NCI-H2227 treated with DMSO at 0.1 percent for 48 hours (cell line): ENCODE measurements at places on chromosomes 4 and X.

- DNase-seq: no peak
These were observed 2.3 kb upstream of the BTC start for GRCh38 chr4:74796631-74797030.

GRCh38 chr4:24956763-24957162 is 43.9 kb upstream of the CCDC149 start:
- DNase-seq: no peak

DNA sequence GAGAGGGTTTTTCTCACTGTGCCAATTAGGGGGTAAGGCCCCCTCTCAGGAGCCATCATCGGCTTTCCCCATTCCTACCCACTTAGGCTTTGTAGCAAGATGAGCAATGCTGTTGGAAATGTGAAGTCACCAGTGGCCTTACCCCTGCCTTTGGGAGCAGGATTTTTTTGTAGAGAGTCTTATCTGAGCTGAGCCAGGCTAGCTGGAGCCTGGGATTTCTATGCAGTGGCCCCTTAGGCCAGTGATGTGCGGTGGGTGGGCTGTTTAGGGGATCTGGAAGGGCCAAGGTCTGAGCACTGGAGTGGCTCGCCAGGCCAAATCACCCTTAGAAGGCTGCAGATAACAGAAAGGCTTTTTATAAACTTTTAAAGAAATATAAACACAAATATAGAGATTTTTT is 4.2 kb downstream of the CXorf65 start:
- DNase-seq: no peak

DNA sequence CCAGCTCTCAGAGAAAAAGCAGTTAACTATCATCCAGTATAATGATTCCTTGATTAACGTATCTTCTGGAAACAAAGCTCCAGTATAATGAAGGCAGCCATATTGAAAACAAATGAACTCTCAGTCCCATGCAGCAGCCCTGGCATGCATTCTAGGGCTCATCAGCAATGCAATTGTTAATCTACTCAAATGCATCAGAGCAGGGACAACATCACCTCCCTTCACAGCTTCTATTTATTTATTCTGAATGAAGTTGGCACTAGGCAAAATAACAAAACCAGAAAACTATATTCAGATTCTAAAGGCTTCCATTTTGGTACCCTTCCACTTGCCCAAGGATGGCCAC is 11.4 kb downstream of the SH3D19 start:
- no peak for DNase-seq

- no peak for DNase-seq
These were observed 10.6 kb downstream of the UGT2B4 start for GRCh38 chr4:69485130-69485529.

DNA sequence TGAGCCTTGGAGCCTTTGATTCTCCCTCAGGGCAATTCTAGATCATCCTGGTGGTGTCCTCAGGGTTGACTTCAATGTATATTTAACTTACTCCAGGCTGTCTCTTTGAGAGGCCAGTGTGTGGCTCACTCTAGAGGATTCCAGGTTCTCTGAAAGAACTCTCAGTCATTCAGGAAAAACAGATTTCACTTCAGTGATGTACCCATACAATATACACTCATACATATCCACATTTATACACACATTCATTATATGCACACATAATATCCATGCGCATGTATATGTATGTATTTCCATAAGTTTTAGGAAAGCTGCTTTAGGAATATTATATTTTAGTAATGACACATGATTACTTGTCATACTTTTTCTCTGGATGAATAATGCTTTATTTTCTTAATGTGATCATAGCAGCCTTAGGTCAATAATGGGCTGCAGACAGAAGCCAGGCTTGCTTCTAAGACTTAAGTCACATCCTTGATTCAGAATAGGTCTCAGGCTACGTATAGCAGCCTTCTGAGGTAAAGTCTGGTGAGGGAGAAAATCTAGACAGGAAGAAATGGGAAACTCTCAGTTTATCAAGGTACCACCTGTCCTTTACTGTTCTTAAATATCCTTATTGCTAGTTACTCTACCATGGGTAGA is 397.0 kb downstream of the GPAT3 start:
- no peak for DNase-seq

- no peak for DNase-seq
These were observed 182.1 kb upstream of the SMIM31 start for GRCh38 chr4:164571593-164572390.

GRCh38 chr4:73856518-73856917 is 3.4 kb downstream of the PF4V1 start:
- no peak for DNase-seq

DNA sequence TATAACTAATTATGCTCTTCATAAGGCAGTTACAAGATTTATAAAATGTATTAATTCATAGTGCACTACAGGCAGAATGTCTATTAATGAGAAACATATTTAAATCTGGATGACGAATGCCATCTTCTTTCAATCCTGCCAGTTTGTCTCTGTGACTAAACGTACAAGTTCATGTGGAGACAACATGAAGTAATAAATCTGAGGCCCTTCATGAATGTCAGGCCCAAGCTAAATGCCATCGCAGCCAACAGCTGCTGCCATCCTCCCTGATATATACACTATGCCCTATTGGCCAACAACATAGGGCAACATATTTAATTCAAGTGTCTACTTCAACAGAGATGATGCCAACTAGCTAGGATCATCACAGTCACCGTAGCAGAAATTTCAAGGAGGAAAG is 43.7 kb downstream of the TSPAN5 start:
- no peak for DNase-seq

DNA sequence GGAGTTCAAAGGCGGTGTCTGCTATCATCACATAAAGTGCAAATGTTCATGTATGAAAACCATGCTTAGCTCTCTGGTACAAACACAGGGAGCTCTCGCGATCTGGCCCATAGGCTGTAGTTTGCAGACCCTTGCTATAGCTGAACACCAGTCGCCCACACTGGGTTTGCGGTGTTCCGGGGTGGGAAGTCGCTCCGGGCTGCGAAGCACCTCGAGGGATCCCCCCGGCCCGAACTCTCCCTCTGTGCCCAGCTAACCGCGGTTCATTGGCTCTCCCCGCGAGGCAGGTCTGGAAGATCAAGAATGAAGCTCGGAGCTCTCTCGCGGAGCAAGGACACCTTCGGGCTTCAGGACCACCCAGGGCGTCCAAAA is 341 bp upstream of the PRPS2 start:
- DNase-seq: no peak

GRCh38 chr4:1534876-1535526 is 128.8 kb upstream of the NKX1-1 start:
- DNase-seq: no peak

GRCh38 chrX:132533409-132533808 is 44.6 kb upstream of the MBNL3 start:
- DNase-seq: no peak

DNA sequence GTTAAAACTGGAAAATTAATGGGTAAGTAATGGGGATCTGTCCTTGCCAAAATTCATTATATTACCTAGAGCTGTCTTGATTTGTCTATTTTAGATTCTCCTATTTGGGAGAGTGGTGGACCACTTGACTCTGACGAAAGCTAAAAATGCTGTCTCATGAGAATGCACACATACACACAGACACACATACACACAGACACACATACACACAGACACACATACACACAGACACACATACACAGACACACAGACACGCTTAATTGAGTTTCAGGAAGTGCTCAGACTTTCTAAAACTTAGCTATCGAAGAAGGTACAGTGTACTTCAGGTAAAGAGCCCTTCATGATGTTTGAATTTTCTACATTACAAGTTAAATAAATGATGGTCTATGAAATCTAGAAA is 279.5 kb downstream of the ANKRD50 start:
- no peak for DNase-seq

DNA sequence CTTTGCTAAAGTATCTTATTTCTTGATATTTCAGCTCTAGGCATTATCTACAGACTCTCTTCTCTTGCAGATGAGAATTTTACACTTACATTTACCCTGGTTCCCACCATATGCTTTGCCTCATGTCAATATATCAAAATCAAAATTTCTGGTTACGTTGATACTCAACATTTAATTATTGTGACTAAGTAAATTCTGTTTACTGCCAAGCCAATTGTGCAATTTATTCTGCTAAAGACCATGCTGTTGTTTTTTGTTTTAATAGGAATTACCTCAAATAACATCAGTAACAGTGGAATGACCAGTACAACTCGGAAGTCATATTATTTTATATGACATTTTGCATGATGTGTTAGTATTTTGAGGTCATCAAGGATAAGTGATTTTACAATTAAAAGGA is 125.5 kb downstream of the IL15 start:
- no peak for DNase-seq

DNA sequence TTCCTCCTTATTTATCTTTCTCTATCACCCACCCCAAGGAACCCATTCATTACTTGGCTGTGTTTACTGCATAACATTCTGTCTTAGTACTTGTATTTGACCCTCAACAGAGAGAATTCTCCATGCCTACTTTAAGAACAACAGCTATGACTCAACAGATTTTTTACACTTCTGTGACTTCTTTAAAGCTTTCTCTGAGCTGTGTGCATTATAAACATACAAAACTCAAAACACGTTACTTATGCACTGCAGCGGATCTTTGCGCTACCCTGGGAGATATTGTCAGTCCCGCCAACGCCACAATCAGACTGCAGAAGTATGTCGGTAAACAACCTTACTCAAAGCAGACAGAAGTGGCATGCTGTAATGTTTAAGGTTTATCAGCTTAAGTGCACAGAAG is 35.1 kb downstream of the PRKX start:
- DNase-seq: no peak

GRCh38 chrX:104113222-104113965 is 1.1 kb downstream of the ZCCHC18 start:
- peak; percentile 67 for DNase-seq

GRCh38 chr4:2261110-2261852 is 628 bp downstream of the MXD4 start:
- no peak for DNase-seq

DNA sequence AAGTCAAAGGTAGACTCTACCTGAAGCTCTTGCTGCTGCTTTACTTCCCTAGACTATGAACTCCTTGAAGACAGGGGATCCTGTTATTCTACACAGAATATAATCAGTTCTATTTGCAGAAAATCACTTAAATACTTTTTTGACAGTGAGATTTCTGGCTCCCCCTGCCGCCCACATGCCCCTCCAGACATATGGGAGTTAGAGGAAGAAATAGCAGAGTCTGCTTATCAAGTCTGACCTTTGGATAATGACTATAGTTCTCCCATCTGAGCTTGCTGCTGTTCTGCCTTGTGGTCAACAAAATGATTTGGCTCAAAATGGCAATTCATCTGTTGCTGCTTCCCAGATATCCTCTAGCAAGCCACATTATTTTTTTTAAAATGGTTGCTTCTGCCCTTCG is 101.1 kb downstream of the ENOX2 start:
- no peak for DNase-seq

DNA sequence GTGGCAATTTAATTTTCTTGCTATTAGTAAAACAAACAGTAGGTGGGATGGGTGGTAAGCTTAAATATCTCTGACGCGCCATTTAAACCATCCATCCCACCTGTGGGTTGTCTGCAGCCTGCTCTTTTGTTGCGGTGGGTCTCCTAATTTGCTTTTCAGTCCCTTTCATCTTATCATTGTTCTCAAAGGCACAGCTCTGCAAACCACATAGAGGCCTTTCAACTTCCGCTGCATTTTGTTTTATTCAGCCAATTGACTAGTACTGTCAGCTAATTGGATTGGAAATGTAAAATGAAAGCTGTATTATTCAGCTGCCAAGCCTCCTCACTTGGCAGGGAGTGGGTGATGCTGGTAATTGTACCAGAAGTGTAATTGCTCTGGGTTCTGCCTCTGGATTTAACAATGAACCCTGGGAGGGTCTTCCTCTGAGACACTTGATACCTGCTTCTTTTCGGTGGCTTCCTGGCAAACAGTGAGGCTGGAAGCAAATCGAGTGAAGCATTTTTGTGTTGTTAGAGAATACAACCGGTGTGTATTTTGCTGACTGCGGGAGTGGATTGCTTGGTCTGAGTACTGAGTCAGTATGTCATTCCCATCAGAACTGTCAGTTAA is 165.6 kb downstream of the FRAS1 start:
- no peak for DNase-seq

DNA sequence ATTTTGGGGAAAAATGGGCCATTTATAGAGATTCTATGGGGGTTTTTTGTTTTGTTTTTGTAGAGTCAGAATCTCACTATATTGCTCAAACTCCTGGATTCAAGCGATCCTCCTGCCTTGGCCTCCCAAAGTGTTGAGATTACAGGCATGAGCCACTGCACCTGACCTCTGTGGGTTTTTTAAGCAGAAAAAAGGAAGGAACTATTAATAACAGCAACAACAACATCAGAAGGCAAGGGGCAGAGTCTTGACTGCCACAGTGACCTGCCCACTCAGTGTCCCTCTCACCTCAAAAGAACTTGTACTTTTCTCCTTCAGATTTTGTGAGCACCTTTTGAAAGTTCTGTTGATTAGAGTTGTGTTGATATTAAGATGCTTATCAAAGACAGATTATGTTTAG is 48.1 kb downstream of the FNIP2 start:
- no peak for DNase-seq

GRCh38 chrX:17007134-17007768 is 60.8 kb downstream of the REPS2 start:
- DNase-seq: peak; percentile 32

DNA sequence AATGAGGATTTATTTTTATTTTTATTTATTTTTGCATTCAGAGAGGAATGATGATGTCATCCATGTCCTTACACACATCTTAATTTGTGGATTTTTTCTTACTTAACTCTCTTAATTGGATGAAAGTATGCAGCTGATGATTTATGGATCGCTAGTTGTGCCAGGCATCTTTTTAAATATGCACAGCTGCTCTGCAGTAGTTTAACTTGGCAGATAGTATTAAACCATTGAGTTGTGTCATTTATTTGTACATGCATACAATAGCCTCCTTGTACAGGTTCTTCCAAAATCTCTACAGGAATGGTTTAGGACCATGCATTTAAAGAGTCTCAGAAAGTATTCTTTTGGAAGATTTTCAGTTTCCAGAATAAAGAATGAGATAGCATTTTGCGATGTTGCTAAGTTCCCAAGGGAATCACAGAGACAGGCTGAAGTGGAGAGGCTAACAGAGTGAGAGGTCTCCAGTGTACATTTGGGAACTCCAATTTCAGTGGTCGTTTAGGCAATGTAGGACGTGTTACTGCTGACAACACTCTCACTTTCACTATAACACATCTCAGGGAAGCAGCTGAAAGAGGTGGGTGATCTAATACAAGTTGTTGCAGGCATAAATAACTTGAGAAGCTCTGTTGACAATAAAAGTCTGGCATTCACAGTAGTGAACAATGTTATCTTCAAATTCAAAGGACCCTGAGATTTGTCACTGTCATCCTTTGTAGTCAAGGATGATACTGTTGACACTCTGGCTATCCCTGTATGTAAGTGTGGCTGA is 49.9 kb upstream of the SCRG1 start:
- no peak for DNase-seq

- DNase-seq: no peak
These were observed 96.2 kb upstream of the KLHL13 start for GRCh38 chrX:118212817-118213183.

- DNase-seq: no peak
These were observed 57.8 kb downstream of the PPP2R2C start for GRCh38 chr4:6414578-6414977.

GRCh38 chr4:128177498-128177897 is 110.1 kb downstream of the PGRMC2 start:
- DNase-seq: no peak
